ENCODE measurements at places on chromosomes 7 and 10.

- no peak for DNase-seq
Observed at GRCh38 chr10:4303045-4303444, 518.0 kb upstream of the KLF6 start.

DNA sequence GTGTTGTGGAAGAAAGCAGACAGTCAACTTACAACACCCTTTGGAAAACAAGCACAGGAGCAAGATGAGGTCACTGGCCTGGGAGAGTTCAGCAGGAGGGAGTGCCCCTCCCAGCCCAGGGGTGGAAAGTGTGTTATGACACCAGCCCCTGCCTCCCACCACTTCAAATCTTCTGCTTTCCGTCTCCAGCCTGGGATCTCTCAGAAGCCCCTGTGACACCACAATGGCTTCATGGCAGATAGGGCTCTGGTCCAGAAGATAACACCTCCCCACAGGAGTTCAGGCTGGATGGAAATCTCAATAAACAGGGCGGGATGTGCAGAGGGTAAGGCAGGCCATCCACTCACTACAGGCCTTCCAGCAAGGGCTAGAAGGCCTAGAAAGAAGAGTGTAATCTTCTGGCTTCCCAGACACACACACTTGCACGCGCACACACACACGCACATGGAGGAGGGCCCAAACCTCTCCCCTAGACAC lies 48.7 kb upstream of the ZMIZ1 start:
- DNase-seq = no peak

DNA sequence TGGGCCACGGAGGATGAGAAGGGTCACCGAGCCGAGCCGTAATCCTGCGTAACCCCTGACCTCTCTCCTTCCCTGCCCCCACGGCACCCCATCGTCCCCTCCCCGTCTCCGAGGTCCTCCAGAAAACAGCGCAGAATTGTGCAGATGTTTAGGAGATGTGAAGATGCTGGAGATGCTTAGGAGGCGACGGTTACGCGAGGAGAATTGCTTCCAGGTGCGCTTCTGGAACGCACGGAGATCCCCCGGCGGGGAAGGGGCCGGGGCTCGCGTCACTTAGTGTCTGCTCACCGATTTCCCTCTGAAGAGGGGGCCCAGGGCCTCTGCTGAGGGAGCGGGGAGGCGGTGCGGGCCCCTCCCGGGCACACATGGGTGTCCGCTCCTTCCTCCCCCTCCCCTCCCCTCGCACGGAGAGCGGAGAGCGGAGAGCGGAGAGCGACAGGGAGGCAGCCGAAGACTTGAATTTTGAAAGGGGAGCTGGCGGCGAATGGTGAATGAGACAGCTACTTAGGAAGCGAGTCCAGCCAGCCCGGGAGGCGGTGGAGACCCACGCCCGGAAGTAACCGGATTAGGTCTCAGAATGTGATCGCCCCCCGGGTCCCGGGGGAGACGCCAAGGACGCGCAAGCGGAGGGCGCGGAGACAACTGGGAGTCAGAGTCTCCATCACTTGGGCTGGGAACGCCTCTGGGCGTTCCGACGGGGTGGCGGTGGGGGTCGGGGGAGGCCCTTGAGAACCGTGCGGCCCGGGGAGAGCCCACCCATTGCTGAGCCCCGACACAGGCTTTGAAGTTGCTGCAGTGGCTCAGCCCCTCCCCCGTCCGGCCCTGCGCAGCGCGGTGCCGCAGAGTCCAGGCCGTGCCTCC lies 8.7 kb upstream of the EN2 start:
- DNase-seq = no peak

GRCh38 chr7:36802459-36803135 lies 78.3 kb upstream of the AOAH start:
- no peak for DNase-seq

DNA sequence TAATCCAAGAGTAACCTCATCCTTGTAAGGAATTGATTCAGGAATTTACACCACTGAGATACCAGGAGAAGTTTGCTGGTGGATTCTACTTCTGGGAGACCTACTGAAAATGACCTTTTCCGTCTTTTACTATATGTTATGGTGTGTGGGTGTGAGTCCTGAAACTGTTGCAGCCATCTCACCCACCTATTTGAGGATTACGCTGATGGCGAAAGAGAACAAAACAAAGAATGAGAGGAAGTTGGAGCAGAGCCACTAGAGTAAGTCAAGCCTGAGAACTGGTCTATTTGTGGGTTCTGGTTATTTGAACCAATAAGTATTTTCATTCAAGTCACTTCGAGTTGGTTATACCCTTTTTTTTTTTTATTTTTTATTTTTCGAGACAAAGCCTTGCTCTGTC lies 12.7 kb upstream of the ABCC2 start:
- DNase-seq = no peak

DNA sequence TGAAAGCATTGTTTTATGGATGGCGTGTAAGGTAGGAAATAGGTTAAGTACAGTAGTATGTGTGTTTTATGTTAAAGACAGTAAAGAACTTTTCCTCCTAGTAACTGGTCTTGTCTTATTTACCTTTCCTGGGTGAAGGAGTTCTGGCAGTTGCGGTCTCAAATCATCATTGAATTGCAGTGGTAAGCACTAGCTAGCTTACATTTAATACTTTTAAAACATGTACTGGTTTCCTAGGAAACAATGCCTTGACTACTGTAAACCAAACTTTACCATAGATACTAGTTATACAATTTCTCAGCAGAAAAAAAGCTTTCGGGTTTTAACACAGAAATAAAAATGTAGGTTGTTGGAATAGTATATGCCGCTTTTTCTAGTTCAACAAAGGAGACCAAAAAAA lies 37.7 kb downstream of the PRKG1 start:
- DNase-seq = no peak

GRCh38 chr7:54995610-54996363 lies 23.0 kb upstream of the EGFR start:
- no peak for DNase-seq

DNA sequence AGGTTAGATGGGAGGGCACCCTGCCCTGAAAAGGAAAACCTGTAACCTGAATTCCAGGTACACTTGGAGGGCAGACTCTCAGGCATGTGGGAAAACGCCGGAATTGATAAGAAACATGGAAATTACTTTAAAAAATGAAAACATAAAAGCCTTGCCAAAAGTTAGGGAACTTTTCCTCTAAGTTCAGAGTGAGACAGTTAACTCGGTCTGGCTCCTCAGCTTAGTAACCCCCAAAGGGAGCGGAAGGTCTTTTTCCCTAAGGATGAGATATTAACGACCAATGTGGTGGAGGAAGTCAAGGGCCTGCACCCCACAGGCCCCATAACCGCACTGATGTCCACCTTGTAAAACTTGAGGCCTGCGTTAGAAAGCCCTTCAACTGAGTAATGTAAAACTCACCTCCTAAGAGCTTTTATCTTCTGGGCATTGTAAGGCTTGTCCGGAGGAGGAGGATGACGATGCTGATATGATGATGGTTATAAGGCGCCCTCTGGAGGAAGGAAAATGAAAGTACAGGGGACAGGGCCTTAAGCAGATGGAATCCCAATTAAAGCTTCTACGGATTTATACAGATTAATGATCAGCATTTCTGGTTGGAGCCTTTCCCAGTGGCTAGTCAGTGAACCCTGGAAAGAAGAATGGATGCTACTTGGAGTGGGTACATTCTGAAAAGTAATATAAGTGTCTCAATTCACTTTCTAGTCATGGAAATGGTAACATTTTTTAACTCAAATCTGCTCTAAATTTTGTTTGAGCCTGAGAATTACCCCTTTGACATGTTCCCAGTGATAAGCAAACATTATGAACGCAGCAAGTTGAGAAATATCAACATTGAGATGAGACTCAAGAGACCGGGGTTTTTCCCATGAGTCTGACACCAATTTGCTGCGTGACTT lies 694 bp downstream of the COL1A2 start:
- no peak for DNase-seq

DNA sequence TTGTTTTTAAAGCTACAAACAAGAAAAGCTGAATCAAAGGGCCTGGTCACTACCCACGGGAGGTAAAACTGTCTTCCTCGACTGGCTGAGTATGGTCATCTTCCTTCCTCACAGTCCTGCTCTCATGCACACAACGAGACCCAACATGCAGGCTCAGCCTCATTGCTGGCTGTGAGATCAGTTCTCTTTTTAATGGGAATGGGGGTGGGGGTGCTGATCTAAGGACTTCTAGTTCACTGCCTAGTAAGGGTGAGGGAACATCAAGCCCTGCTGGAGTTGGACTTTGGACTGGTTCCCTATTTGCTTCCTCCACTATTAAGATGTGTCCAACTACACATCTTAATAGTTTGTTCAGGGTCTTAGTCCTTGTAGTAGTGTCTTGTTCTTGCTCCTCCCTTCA lies 48.2 kb downstream of the ABCB4 start:
- no peak for DNase-seq

GRCh38 chr7:80533287-80533686 lies 21.4 kb upstream of the GNAT3 start:
- no peak for DNase-seq

DNA sequence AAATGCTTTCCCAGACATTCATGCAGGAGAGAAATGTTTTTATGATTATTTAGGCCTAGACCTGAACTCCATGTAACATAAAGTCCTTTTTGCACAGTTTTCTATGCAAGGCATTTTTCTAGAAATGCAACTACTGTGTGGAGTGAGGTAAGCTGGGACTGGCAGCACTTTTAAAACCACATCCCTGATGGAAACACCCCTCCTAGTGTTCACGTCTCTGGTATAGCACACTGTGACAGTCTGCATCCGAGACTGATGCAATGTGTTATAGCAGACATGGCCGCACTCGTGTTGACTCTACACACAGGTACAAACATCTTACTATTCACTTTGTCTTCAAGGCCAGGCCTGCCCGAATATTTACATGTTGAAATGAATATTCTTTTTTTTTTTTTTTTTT lies 19.3 kb upstream of the ERCC6 start:
- DNase-seq = no peak

- DNase-seq = no peak
Observed at GRCh38 chr7:103538964-103539709, 93.1 kb upstream of the SLC26A5 start.

GRCh38 chr10:11231285-11231684 lies 213.6 kb downstream of the CELF2 start:
- no peak for DNase-seq

DNA sequence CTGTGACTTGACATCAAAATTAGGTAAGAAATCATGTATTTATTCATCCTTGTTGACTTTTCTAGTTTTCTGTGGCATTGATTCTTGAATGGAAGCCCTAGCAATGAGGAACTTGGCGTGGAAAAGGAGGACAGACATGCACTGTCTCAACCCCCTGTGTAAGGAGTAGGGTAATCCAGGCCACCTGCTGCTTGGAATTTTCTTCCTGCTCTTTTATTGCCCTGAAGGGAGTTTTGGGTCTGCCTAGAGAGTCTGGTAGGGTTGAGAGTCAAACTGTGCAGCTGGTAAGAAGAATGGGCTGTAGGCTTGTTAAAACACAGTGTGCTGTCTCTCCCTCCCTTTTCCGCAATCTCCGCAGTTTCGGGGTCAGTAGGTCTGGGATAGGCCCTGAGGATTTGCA lies 19.7 kb downstream of the ZNF32 start:
- DNase-seq = no peak

GRCh38 chr10:7408291-7409044 lies 2.4 kb downstream of the SFMBT2 start:
- DNase-seq = peak; percentile 31

DNA sequence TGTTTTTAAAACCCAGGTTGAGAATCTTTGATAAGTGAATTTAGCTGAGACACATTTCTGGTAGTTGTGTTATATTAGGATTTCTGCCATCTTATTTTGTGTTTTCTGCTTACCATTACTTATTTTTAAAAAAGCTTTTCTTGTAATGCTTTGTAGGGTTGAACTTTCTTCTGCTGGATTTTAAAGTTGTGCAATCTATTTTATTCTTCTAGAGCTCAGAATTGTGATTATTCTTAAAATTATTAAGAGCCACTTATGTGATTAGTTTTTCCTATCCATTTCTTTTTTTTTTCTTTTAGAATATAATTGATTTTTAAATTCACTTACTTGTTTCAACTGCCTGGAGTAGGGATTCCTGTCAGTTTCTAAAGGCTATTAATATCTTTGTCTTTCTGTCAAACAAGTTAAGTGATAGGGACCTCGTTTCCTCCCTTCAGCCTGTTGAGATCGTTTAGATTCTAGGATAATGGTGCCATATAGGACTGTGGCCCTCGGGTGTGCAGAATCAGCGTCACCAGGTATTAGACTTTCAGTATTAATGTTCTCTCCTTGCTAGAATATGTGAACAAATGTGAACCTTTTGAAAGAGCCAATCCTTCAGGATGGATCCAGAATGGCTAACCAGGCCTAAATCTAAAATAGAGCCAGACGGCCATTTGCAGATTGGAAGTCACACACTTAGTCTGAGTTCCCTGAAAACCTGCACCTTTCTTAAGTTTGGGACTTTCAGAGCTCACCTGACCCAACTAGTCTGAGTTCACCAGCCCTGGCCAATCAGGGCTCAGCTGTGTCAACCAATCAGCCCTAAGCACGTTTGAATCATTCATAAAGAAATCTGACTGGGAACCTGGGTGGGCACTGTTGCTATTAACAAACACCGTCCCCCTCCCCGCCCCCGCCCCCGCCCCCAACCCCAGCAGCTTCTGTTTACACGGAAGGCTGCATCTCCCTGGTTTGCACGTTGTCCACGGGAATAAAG lies 26.2 kb downstream of the CUX1 start:
- DNase-seq = no peak

- no peak for DNase-seq
Observed at GRCh38 chr10:88113232-88113631, 249.8 kb downstream of the PTEN start.

DNA sequence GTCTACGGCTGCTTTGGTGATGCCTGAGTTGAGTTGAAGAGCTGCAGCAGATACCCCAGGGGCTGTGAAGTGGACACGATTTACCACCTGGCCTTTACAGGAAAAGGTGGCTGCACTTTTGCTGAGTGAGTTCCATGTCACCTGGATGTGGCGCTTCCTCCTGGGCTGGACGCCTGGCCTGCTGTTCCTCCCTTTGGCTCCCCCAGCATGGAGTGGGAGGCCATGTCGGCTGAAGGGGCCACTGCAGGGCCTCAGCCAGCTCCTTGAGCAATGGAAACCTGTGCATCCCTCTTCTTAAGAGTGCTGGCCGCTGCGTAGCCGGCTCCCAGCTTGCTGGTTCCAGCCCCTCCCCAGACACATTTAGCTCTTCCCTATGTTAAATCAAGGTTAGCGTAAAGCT lies 221.0 kb downstream of the GLRX3 start:
- DNase-seq = no peak

GRCh38 chr7:42893346-42894240 lies 18.3 kb downstream of the C7orf25 start:
- no peak for DNase-seq

DNA sequence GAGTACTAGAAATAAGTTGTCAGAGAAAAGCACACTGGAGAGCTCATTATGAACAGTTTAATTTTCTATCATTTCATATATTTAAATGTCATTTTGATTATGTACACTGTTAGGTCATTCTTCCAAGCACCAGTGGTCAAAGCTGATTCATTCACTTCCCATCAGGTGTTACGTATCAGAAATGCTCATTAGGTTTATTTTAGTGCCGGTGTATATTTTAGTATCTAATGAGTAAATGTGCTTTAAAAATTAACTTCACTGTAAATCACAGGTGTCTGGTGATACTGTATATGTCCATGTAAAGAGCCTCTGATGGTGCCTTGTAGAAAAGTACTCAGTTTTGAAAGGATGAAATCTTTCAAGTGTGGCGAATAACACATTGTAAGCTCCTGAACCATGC lies 3.5 kb downstream of the DMTF1 start:
- no peak for DNase-seq

- no peak for DNase-seq
Observed at GRCh38 chr10:3548076-3548475, 236.9 kb downstream of the KLF6 start.

Measured in activated effector memory CD4-positive, alpha-beta T cell treated with Interleukin-2 at 50 U/mL for 16 hours (primary cell).